ENCODE measurements at places on chromosomes 11 and 22. TPM values are rescaled to one million over a fixed set of nuclear protein-coding genes. Genes with fewer than 3 reads are reported as not detected.
A peak's percentile ranks its signal among the peaks of the same experiment; 100 is the strongest.

GRCh38 chr11:34633990-34634693, 13.2 kb downstream of the EHF start:
- H3K4me3 ChIP-seq = no peak overlapping the region
- no peak for DNase-seq
- H3K27me3 ChIP-seq = no peaks in the 10 kb centered on the region
- H3K27ac ChIP-seq = peak overlapping the region; percentile 52

- no peak overlapping the region for H3K27ac ChIP-seq
- no peak for DNase-seq
- peaks cover 26% of the 10 kb centered on the region for H3K27me3 ChIP-seq
- no peaks in the 10 kb centered on the region for H3K36me3 ChIP-seq
- no peak overlapping the region for H3K4me3 ChIP-seq
These were observed 311.6 kb downstream of the MIAT start for GRCh38 chr22:26968859-26969523.

DNA sequence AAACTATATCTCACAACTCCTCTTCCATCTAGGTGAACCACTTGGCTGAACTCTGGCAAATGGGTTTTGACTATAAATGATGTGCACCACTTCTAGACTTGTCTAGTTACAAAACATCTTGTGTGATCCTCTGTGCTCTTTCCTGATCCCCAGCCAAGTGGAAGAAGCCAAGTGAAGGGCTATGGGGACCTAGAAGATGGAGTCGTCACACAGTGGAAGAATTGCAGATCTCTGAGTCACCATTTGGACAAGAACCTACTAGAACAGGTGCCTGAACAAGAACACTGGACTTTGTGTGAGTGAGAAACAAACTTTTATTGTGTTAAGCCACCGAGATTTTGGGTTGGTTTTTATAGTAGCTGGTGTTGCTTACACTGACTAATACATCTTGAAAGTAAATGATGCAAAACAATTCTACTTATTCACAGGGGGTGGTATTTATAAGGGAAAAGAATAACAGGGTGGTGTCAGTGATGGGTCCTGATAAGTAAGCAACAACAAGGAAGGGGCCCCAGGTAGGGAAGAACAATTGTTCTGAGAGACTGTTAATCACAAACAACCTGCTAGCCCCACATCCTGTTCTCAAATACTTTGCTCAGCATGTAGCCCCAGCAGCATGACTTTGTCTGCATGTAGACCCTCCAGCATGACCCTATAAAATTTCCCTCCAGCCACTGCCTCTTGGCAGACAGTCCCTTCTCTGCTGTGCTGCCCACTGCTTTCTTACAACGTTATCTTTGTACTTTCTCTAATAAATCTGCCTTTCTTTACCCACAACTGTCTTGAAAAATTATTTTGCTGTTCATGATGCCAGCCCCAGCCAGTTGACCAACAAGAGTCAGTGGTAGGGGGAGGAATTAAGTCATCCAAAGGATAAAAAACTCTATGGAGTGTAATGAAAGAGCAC, 280.7 kb upstream of the PLET1 start:
- DNase-seq = no peak
- H3K4me3 ChIP-seq = no peak overlapping the region
- H3K4me1 ChIP-seq = no peaks in the 10 kb centered on the region
- no peaks in the 10 kb centered on the region for H3K36me3 ChIP-seq
- H3K27me3 ChIP-seq = peaks cover 56% of the 10 kb centered on the region
- H3K27ac ChIP-seq = no peak overlapping the region

HNRNPUL2 gene
- total RNA-seq = 45.8 TPM

GRCh38 chr22:49953680-49954344, 6.8 kb upstream of the PIM3 start:
- H3K4me1 ChIP-seq = peaks cover 52% of the 10 kb centered on the region
- no peak for DNase-seq
- H3K36me3 ChIP-seq = no peaks in the 10 kb centered on the region
- no peak overlapping the region for H3K27ac ChIP-seq
- H3K27me3 ChIP-seq = no peaks in the 10 kb centered on the region
- H3K4me3 ChIP-seq = no peak overlapping the region

GRCh38 chr11:96167787-96168186, 175.2 kb downstream of the MAML2 start:
- H3K27ac ChIP-seq = no peak overlapping the region
- no peak overlapping the region for H3K4me3 ChIP-seq
- no peaks in the 10 kb centered on the region for H3K36me3 ChIP-seq
- no peak for DNase-seq
- no peaks in the 10 kb centered on the region for H3K4me1 ChIP-seq

DDIAS gene
- total RNA-seq = 17.1 TPM

DLG2 gene
- 2.4 TPM for total RNA-seq

DNA sequence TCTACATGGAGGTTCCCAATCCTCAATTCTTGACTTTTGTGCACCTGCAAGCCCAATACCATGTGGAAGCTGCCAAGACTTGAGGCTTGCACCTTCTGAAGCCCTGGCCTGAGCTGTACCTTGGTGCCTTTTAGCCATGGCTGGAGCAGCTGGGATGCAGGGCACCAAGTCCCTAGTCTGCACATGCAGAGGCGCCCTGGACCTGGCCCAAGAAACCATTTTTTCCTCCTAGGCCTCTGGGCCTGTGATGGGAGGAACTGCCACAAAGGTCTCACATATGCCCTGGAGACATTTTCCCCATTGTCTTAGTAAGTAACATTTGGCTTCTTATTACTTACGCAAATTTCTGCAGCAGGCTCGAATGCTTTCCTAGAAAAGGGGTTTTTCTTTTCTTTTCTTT, 431.9 kb upstream of the ANO5 start:
- H3K27me3 ChIP-seq = no peaks in the 10 kb centered on the region
- no peak overlapping the region for H3K4me3 ChIP-seq
- no peak for DNase-seq
- H3K36me3 ChIP-seq = no peaks in the 10 kb centered on the region

DNA sequence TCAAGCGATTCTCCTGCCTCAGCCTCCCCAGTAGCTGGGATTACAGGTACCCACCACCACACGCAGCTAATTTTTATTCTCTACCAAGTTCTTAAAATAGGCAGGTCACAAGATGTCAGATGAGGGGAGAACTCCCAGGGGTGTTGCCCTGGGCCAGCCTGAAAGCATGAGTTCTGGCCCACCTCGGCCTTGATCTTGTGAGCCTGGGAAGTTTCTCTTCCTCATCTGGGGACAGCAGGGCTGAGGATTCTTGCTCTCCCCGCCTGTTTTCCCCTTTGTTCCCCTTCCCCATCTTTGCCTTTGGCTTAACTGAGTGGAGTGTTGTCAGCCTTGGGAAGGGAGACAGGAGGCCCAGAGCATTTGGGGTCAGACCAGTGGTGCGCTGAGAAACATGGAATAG, 3.5 kb downstream of the PDXP start:
- DNase-seq = no peak
- H3K27ac ChIP-seq = no peak overlapping the region
- H3K27me3 ChIP-seq = no peaks in the 10 kb centered on the region
- H3K4me3 ChIP-seq = no peak overlapping the region
- peaks cover 25% of the 10 kb centered on the region for H3K36me3 ChIP-seq
- peaks cover 40% of the 10 kb centered on the region for H3K4me1 ChIP-seq

DNA sequence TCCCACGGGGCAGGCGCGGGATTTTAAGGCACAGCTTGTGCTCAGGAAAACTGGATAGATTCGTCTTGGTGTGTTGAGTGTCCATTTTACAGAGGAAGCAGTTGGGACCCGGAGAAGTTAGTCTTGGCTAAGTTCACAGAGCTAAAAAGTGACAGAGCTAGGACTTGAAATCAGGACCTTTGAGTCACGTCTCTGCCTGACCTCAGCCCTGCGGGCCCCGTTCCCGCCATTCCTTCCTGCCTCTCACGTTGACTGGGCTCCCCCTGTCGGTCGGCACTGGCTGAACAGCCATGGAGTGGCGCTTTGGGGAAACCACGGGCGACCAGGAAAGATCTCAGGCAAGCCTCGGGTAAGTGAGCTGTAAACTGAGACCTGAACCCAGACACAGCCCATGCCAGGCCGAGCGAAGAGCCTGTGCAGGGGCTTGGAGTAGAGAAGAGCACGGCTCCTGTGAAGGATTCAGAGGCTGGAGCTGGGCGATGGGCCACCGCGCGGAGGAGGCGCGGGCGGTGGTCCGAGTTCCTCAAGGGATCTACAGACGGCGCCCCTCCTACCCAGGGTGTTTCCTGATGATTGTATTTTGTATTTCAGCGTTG, 54.1 kb downstream of the WNT11 start:
- H3K27ac ChIP-seq = no peak overlapping the region
- DNase-seq = peak; percentile 57
- no peaks in the 10 kb centered on the region for H3K36me3 ChIP-seq
- H3K4me1 ChIP-seq = no peaks in the 10 kb centered on the region

IL18 gene
- total RNA-seq = 112 TPM

DNA sequence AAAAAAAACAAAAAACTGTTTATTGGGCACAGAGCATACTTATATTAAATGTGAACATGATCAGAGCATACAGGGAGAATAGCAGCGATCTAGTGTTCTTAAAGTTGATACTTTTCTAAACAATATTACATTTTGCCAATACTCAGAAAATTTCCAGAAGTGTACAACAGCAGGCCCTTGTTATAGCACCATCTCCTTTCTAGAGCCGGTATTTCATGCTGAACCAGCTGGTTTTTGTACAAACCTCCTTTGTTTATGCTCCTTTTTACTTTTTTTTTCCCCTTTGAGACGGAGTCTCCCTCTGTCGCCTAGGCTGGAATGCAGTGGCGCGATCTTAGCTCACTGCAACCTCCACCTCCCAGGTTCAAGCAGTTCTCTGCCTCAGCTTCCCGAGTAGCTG, 90.7 kb downstream of the PPP6R3 start:
- H3K4me3 ChIP-seq = no peak overlapping the region
- no peaks in the 10 kb centered on the region for H3K27me3 ChIP-seq
- no peak overlapping the region for H3K27ac ChIP-seq
- H3K36me3 ChIP-seq = peaks cover 7% of the 10 kb centered on the region

GRCh38 chr11:10294290-10294953, 403 bp upstream of the SBF2 start:
- H3K27ac ChIP-seq = peak overlapping the region; percentile 80
- H3K27me3 ChIP-seq = no peaks in the 10 kb centered on the region
- H3K36me3 ChIP-seq = no peaks in the 10 kb centered on the region
- no peak for DNase-seq
- H3K4me1 ChIP-seq = peaks cover 28% of the 10 kb centered on the region
- H3K4me3 ChIP-seq = peak overlapping the region; percentile 77

- H3K4me1 ChIP-seq = peaks cover 19% of the 10 kb centered on the region
- no peak overlapping the region for H3K27ac ChIP-seq
- no peak for DNase-seq
- H3K36me3 ChIP-seq = no peaks in the 10 kb centered on the region
- no peak overlapping the region for H3K4me3 ChIP-seq
These were observed 61.4 kb upstream of the CTSC start for GRCh38 chr11:88398791-88399570.

CATSPER1 gene
- total RNA-seq = 2.4 TPM

NNMT gene
- not detected for total RNA-seq

GRCh38 chr22:33842006-33842354, 78.3 kb downstream of the LARGE1 start:
- H3K36me3 ChIP-seq = no peaks in the 10 kb centered on the region
- no peaks in the 10 kb centered on the region for H3K4me1 ChIP-seq
- H3K4me3 ChIP-seq = no peak overlapping the region
- no peaks in the 10 kb centered on the region for H3K27me3 ChIP-seq
- DNase-seq = no peak

DNA sequence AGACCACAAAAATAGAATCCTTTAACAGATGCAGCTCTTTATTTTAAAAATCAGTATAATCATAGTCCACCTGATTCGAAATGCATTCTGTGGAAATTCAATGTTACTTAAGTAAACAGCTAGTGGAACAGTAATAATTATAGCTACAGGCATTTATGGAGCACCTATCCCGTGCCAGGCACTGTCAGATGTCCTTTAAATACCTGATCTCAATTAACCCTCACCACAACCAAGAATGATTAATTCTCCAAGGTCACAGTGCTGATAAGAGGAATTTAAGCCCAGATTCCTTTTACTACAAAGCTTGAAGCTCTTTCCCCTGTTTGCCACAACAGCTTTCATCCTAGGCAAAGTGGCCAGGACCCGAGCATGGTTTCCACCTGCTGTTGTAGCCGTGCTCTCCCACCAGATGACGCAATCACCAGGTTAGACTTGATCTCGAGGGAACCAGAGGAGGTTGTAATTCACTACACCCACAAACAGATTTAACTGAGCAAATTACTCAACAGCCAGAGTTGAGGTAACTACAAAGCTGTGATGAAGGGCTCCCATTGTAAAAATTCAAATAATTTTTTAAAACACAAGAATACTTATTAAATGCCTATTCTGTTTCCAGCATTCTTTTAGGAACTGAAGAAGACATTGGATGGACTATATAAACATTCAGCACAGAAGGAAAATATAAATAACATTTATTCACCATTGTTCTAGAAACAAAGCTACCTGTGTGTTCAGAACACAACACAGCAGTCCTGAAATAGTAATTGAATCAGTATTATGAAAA, 10.3 kb downstream of the PRDM10 start:
- DNase-seq = peak; percentile 48
- H3K27ac ChIP-seq = no peak overlapping the region
- no peaks in the 10 kb centered on the region for H3K27me3 ChIP-seq

GRCh38 chr11:6647836-6648235, 7.8 kb downstream of the DCHS1 start:
- H3K4me3 ChIP-seq = no peak overlapping the region
- H3K27me3 ChIP-seq = peaks cover 32% of the 10 kb centered on the region

- no peaks in the 10 kb centered on the region for H3K4me1 ChIP-seq
- H3K36me3 ChIP-seq = no peaks in the 10 kb centered on the region
- H3K4me3 ChIP-seq = no peak overlapping the region
- H3K27me3 ChIP-seq = peaks cover 33% of the 10 kb centered on the region
These were observed 120.8 kb upstream of the ARHGAP20 start for GRCh38 chr11:110833033-110833484.

DNA sequence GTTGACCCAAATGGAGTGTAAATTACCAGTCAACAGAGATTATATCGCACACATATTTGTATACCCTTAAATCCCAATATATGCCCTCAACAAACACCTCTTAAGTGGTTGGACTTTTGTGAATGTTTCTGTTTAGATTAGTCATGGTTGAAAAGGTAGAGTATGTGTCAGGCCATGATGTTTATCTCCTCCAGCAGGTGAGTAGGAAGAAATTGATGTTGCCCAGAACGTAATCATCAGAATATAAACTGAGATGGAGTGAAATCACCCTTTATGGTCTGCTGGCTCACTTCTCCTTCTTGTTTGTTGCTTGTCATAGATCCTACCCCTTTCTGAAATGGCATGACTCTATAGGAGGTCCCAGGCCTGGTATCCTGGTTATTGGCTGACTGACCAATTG, 431.8 kb downstream of the ETS1 start:
- H3K4me3 ChIP-seq = no peak overlapping the region
- no peak overlapping the region for H3K27ac ChIP-seq
- peaks cover 23% of the 10 kb centered on the region for H3K27me3 ChIP-seq
- DNase-seq = no peak

SHANK3 gene
- total RNA-seq = 16.0 TPM

GRCh38 chr22:44179989-44180705, 578 bp upstream of the PARVG start:
- H3K36me3 ChIP-seq = no peaks in the 10 kb centered on the region
- no peaks in the 10 kb centered on the region for H3K4me1 ChIP-seq
- H3K4me3 ChIP-seq = no peak overlapping the region

GRCh38 chr22:30947173-30947815, 21.3 kb downstream of the MORC2 start:
- no peak overlapping the region for H3K4me3 ChIP-seq
- no peaks in the 10 kb centered on the region for H3K27me3 ChIP-seq
- DNase-seq = no peak

- no peaks in the 10 kb centered on the region for H3K4me1 ChIP-seq
- no peak overlapping the region for H3K4me3 ChIP-seq
- no peak for DNase-seq
These were observed 104.8 kb downstream of the PRR5L start for GRCh38 chr11:36400766-36401455.

- no peak within 1 kb of the TSS for H3K4me3 ChIP-seq
- no peaks in the 10 kb centered on the region for H3K36me3 ChIP-seq
- no peak within 1 kb of the TSS for H3K27ac ChIP-seq
- no peak for DNase-seq
- H3K4me1 ChIP-seq = no peaks in the 10 kb centered on the region
These were observed at the start of gene MS4A1 for GRCh38 chr11:60455531-60456042. Gene MS4A1 (plus strand): TSS chr11:60455847. CDS start chr11:60462375, 6,528 bp downstream.

GGT5 gene
- 0.57 TPM for total RNA-seq

All from HCT116 (cell line).